ENCODE measurements at places on chromosomes 1 and 21.

DNA sequence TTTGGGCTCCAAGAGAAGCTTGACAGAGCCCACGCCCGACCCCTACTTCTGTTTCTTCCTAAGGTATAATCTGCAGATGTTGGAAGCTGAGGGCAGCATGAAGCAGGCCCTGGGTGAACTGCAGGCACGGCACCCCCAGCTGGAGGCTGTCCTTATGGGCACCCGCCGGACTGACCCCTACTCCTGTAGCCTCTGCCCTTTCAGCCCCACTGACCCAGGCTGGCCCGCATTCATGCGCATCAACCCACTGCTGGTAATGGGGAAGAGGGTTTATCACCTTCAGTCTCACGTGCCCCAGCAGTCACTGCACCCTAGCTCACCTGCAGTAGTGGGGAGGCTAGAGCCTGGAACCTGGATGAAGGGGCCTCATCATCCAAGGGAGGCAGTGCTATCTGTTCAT is 3.1 kb upstream of the LENEP start:
- no peak for DNase-seq

GRCh38 chr1:211591980-211592493 is 13.1 kb upstream of the SLC30A1 start:
- no peak for DNase-seq

DNA sequence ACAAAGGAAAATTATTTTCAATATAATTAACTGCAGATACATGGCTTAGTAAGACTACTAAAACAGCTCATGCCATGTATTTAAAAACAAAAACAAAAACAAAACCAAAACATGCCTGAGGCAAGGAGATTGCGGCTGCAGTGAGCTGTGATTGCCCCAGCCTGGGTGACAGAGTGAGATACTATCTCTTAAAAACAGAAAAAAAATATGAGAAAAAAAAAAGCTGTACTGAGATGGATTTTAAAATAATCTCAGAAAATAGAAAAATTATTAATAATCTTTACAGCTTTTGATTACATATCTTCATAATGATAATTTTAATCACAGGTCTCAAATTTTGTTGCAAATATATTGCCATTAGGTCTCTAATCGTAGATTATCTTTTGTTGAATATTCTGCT is 24.0 kb upstream of the LIN9 start:
- no peak for DNase-seq

DNA sequence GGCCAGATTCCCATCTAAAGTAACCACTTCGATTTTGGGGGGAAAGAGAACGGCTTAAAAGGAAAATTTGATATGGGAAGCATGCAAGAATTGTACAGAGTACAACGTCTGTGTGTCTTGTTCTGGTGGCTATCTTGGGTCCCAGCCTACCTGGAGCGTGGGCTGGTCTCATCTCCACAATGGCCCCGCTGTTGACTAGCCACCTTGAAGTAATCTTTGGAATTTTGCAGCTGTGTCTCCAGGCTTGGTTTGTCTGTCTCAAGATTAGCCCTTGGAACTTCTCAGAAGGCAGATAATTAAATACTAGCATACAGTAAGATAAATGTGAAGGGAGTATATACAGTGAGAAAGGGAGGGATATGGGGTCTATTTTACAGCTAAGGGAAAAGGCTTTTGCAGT is 1.3 kb upstream of the CC2D1B start:
- no peak for DNase-seq

DNA sequence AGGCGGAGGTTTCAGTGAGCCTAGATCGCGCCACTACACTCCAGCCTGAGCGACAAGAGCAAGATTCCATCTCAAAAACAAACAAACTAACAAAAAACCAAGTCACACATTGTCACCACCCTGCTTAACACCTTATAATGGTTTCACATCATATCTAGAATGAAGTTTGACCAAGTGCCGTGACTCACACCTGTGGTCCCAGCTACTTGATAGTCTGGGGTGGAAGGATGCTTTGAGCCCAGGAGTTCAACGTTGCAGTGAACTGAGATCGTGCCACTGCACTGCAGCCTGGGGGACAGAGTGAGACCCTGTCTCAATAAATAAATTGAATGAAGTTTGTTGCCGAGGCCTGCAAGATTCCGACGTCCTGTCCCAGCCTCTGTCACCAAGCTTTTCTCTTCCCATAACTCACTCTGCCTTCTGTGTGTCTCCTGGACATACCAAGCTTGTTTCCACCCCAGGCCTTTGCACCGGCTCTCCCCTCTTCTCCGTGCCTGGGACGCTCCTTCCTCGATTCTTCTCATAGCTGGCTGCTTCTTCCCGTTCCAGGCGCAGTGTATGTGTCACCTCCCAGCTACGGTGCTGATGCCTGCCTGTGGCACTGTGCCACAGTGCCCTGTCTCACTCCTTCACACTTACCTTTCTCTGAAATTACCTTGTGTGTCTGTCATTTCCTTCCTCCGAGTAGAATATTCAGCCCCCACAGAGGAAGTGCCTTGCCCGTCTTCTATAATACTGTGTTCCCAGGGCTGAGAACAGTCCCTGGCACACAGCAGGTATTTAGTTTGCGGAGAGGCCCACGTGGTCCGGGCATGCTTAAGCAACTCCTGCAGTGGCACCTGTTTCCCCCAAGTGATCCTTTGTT is 3.8 kb upstream of the SELENON start:
- peak; percentile 14 for DNase-seq

DNA sequence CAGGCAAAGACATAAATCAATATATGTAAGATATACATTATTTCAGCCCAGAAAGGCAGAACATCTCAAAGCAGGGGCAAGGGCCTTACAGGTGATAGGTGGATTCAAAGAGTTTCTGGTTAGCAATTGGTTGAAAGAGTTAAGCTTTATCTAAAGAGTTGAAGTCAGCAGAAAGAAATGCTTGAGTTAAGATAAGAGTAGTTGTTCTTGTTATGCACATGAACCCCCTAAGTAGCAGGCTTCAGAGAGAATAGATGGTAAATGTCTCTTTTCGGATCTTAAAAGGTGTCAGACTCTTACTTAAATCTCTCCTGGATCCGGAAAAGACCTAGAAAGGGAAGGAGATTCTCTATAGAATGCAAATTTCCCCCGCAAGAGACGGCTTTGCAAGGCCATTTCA is 8.3 kb upstream of the ZBTB40 start:
- DNase-seq, result no peak

DNA sequence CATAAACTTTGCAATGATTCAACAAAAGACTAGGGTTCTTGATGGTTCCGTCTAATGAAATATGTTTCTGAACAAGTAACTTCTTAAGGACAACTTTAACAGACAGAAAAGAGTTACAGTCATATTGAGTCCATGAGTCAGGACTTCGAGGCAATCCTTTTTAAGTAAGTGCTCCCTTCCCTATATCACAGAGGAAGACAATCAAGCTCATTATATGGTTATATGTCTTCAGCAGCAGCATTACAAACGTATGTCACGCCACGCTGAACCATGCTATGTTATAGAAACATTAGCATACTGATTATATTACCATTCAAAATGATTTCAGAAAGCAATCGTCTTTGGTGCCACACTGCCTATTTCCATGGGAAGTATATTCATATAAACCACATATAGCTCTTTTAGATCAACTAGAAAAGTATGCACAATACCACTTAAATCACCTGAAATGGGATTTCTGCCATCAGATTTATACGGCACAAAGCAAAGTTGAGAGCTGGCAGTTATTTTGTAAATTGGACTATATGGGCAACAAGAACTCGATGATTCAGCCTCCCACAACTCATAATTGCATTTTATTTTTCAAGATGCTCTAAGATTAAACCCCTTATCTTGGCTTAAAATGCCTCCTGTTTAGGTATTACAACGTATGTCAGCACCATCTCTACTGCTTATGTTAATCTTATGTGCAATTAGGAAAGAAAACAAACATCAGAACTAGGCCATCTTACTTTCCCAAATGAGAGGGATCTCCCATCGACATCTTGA is 111.3 kb upstream of the SAMSN1 start:
- no peak for DNase-seq

GRCh38 chr1:180906511-180906910 is 6.2 kb upstream of the KIAA1614 start:
- DNase-seq, result no peak

DNA sequence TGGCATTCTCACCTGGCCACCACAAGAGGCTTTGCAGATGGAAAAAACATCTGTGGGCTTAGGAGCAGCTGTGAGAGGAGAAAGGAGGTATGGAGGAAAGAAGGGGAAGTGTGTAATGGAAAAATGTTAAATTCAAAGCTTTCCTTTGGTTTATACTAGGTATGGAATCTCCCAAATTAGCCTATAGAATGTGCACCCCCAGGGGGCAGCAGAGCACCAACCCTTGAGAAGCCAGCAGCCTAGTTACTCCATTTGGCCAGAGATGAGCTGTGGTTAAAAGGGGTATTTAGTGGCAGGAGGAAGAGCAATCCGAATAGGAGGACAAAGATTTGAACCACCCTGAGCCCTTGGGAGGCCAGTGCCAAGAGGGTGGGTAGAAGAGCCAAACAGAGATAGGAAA is 97.5 kb upstream of the CTTNBP2NL start:
- no peak for DNase-seq

GRCh38 chr21:31221043-31221442 is 123.0 kb downstream of the TIAM1 start:
- no peak for DNase-seq

DNA sequence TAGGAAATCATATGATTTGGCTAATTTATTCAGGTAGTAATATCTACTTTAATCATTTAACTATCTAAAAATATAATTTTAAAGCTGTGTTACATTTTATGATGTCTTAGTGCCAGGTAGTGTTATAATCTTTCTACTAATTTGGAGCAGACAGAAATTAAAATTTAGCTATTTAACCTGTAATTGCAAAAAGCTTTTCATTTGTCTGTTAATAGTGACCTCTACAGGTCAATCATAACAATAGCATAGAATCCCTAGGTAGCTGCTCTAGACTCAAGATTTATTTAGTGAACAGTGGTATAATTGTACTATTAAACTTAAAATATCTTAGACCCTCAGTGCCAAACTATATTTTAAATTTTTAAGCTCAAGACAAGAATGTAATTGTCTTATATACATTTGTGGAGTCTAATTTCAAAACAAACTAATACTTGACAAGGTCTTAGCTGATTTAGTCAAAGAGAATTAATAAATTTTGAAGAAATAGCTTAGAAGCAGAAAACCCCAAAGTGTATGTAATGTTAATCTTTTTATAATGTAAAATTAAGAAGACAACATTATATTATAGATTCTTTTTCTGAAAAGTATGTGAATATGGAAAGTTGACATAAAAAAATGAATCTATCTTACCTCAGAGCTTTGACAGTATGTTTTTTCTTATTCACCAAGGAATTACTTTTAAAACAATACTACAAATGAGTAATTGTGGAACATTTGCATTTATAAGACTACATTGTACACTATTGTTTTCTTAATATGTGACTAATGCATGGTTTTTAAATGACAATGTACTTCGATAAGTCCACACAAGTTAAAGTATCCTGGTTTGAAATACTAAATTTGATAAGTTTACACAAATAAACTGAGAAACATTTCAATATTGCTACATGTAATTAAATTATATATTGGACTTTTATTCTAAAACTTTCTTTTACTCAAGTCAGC is 64.1 kb upstream of the RNPC3 start:
- DNase-seq, result no peak

GRCh38 chr1:42955311-42956063 is 3.2 kb downstream of the SLC2A1 start:
- DNase-seq, result no peak

DNA sequence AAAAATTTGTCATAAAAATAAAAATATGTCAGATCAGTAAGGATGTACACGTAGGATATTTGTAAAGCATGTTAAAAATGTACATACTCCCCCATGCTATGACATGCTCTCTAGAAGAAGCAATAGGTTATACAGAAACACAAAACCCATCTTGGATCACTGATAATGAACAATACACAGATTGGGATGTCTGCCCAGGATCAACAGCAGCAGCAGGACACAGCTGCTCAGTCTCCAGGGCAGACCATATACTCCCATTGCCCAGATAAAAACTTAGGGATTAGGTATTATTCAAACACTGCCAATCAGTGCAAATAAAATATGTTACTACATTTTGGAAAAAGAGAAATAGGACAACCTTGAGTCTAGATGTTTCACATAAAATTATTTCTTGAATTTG is 39.0 kb downstream of the DAB1 start:
- DNase-seq, result no peak

Data from stimulated activated CD8-positive, alpha-beta memory T cell treated with anti-CD3 and anti-CD28 coated beads, Interleukin-4, amount 100 ng/mL, for 24 hours (primary cell).